ENCODE measurements at places on chromosomes 2 and 18.

- peak; percentile 73 for DNase-seq
These were observed 6.2 kb upstream of the TMEM87B start for GRCh38 chr2:112048887-112049286.

GRCh38 chr2:162379719-162380580, 36.0 kb downstream of the GCA start:
- DNase-seq, result no peak

GRCh38 chr18:31596081-31596872, 4.6 kb downstream of the TTR start:
- no peak for DNase-seq

DNA sequence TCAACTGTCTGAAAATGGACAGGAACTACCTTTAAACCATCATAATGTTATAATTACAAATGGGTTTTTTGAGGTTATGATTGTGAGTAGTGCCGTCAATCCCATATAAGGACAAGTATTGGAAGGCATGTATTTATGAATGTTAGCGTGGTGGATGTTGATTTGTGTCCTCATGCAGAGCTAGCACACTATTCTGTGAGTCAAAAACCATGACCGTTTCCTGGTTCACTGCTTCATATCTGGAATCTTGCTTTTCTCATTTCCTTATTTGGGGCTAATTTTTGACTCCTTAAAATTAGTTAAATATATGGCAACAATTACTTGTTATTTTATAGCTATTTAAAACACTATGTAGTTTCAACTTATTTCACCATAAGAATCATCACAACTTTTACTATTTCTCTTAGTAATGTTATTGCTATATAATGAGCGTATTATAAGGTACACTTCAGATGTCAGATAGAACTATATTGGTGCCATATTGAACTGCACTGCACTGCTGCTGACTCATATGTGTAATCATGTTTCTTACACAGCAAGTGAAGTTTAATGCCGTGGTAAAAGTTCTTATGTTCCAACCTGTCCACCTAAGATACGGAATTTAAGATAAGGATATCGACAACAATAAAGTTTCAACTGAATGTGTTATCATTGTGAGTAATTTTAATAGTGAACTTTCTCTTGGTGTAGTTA, 192.8 kb downstream of the PTGR3 start:
- DNase-seq, result no peak

GRCh38 chr2:226489775-226490541, 309.7 kb downstream of the IRS1 start:
- DNase-seq, result no peak
